Urinary bladder (tissue), 4 donors: ENCODE measurements at places on chromosomes 16 and 17.

- DNase-seq = no peak
Observed at GRCh38 chr17:33725675-33726271, 432.7 kb upstream of the ASIC2 start.

DNA sequence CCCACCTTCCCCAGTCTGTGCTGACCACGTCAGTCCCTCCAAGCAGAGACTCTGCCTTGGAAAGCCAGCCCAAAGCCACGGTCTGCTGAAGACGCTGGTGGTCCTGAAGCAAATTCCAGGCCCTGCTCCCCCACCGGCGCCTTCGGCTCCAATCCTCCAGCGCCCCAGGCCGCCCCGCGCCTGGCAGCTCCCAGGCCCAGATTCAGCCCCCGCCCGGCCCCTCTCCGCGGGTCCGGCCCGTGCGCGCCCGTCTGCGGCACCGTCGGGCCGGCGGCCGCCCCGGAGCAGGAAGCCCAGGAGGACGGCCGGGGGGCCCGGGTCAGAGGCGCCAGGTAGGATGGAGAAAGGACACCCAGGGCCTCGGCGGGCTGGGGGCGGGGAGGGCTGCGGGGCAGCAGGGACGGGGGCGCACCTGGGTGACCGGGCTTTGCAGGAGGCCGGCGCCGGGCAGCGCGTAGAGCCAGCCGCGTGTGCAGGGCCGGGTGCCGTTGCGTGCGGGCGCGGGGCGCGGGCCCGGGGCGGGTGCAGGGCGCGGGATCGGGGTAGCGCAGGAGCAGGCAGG lies 594 bp upstream of the SLC22A31 start:
- DNase-seq = no peak

GRCh38 chr16:81473969-81474959 lies 29.7 kb downstream of the CMIP start:
- DNase-seq = no peak

DNA sequence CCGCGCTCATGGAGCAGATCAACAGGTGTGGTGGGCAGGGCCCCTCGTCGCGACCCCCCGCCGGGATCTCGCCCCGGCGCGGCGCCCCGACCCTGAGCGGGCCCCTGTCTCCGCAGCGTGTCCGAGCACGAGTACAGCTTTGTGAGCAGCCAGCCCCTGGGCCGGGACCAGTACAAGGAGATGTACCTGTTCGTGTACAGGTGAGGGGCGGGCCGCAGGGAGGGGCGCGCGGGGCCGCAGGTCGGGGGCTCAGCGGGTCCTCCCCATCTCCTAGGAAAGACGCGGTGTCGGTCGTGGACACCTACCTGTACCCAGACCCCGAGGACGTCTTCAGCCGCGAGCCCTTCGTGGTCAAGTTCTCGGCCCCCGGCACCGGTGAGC lies 848 bp downstream of the DNASE1L2 start:
- no peak for DNase-seq

DNA sequence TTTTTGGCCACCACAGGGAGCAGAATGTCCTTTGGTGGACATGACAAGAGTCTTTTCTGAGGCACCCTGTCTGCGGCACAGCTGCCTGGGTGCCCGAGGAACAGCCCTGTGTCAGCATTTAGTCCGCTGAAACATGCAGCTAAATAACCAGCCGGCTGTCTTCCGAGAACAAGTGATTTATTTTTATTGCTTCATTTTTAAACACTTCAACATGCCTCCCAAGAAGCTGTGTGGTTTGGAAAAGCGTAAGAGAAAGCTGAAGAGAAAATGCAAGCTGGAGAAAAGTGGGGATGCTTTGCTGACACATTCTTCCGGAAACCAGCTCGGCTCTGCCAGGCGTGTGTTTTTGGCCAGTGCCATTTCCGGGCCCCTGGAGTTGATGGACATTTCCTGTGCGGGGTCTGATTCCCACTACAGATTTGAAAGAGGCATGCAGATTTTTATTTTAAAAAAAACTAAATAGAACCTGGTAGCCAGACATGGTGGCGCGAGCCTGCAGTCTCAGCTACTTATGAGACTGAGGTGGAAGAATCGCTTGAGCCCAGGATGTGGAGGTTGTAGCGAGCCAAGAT lies 94.7 kb downstream of the SEC14L1 start:
- peak; percentile 36 for DNase-seq

- no peak for DNase-seq
Observed at GRCh38 chr16:82567175-82567574, 59.6 kb upstream of the CDH13 start.
